AG10803 (cell line): ENCODE measurements at places on chromosomes 6 and 20.

- no peak for DNase-seq
These were observed 560.6 kb downstream of the COL12A1 start for GRCh38 chr6:74645108-74645849.

DNA sequence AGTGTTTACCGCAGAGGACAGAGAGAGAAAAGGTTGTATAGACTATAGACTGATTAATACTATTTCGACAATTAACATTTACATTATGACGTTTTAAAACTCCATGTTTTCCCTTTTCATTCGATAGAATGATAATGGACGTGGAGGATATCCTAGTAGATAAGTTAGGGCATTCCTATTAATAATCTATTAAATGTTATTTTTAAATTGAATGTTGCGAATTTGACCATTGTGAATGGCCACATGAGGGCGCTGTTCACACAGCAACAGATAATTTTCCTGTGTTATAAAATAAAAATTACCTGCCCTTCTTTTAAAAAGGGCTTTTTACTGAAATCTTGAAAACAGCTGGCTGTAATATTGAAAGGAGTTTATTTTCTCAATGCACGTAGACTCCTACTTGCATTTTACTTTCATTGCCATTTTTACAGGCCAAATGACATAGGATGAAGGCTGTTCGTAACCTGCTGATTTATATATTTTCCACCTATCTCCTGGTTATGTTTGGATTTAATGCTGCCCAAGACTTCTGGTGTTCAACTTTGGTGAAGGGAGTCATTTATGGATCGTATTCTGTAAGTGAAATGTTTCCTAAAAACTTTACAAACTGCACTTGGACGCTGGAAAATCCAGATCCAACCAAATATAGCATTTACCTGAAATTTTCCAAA lies 3.3 kb downstream of the ADGRB3 start:
- DNase-seq, result peak; percentile 33

- DNase-seq, result peak; percentile 73
These were observed at the start of gene DNAAF9 for GRCh38 chr20:3407040-3407770. Gene DNAAF9 (minus strand): TSS chr20:3407669. CDS start chr20:3407557, 112 bp downstream.

GRCh38 chr6:107813555-107814194 lies 10.4 kb downstream of the SCML4 start:
- DNase-seq, result no peak

DNA sequence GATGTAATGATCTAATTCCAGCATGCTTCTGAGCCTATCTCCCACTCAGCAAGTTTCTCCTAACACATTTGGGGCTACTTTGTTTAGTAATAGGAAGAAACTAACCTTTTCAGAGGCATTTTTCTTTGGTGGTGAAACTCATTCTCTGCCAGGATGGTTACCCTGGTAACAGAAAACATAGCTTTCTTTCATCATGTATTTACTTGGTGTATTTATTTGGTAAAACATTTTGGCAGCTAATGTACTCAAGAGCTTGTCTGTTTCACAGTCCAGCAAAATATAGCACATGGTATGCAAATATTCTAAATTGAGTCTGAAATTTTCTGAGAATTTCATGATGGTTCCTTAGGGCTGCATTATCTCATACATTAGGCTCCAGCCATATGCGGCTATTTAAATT lies 100.0 kb downstream of the SLC35B3 start:
- no peak for DNase-seq

GRCh38 chr6:160831739-160832138 lies 129.7 kb downstream of the PLG start:
- no peak for DNase-seq

DNA sequence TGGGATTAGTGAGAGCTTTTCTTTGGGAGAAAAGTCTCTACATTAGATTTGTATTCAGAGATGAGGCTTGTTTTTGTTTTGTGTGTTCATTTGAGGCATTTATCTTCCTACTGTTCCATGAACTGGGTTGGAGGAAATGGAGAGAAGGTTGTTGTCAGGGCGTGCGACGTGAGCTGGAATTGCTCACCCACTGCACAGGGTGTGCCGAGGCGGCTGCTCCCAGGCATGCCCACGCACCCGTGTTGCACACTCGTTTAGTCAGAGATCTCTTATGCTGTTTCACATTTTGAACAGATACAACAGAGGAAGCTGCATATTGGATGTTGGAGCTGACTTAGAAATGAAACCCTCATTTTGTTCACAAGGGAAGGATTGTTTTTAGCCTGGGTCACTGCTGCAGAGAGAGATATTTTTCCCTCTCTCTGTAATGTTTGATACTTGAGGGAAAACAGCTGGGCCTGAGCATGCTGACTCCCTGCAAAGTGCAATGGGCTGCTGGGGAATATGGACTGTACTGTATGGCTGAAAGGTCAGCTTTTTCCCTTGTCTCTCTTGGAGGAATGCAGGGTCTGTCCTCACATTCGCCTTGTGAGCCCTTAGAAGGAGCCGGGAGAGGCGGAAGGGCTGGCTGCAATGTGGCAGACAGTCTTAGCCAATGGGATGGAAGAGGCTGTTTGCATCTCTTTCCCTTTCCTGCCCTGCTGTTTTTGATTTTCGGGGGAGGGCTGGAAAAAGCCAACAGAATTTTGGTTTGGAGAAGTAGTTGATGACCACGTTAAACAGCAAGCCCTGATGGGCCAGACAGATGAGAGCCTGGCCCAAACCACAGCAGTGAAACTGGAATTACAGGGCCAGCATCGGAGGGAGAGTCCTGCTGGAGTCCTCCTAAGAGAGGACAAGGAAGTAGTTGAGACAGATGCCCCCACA lies 170.8 kb downstream of the SASH1 start:
- DNase-seq, result peak; percentile 94

DNA sequence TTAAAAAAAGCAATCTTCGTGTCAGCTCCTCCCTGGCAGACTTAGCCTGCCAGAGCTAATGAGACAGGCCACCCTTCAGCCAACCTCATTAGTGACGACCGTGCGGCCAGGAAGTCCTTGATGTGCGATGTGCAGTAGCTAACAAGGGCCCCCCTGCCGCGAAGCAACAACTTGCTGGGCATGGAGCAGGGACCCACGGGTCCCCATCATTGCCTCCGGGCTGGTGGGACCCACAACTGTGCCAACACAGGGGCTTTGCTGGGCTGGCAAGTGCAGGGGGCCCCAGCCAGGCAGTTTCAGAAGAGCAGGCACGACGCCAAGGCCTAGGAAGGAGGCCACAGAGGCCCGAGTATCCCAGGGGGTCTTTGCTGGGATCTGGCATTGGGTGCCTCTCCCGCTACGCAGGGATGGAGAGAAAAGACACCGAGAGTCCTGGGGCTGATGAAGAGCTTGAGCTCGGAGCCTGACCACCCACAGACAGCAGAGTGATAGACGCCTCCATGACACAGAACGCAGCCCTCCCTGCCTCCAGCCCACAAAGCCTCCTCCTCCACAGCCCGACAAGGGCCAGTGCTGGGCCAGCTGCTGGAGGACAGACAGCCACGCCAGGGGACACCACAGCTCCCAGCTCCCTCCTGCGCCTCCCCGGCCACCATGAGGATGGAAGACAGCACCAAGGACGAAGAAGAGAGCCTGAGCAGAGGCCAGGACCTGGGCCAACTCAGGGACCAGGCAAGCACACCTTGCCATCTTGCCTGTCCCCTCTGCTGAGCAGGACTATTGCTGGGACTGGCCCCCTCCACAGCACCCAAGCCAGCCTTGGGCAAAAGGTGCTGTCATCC lies 96.6 kb downstream of the YTHDF1 start:
- DNase-seq, result no peak

DNA sequence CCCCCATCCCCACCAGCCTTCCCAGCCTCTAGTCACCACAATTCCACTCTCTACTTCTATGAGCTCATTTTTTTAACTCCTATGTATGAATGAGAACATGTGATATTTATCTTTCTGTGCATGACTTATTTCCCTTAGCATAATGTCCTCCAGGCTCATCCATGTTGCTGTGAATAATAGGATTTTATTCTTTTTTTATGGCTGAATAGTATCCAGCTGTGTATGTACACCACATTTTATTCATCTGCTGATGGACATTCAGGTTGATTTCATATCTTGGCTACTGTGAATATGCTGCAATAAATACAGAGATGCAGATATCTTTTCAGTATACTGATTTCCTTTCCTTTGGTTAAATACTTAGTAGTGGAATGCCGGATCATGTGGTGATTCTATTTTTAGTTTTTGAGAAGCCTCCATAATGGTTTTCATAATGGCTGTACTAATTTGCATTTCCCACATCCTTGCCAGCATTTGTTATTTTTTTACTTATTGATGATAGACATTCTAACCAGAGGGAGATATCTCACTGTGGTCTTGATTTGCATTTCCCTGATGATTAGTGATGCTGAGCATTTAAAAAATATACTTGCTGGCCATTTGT lies 194.9 kb downstream of the PACRG start:
- DNase-seq, result no peak

GRCh38 chr6:25138934-25139415 lies 140.2 kb upstream of the CARMIL1 start:
- no peak for DNase-seq

- DNase-seq, result no peak
These were observed 5.0 kb upstream of the MPC1 start for GRCh38 chr6:166387642-166388289.

DNA sequence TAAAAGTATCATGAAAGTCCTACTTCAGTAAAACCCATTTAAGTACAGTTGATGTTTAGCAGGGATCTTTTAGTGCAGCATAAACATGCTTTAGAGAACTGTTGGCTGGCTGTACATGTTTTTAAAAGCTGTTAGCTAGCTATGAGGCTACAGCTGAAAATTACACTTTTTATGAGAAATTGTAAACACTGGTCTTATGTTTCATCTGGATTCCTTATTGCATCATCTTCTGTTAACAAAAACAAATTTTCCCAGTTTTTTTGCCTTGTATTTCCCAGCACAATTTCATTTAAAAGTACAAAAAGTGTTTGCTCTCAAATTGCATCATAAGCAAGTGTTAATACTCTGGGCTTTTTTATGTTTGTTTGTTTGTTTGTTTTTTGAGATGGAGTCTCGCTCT lies 18.3 kb upstream of the HLA-E start:
- no peak for DNase-seq

DNA sequence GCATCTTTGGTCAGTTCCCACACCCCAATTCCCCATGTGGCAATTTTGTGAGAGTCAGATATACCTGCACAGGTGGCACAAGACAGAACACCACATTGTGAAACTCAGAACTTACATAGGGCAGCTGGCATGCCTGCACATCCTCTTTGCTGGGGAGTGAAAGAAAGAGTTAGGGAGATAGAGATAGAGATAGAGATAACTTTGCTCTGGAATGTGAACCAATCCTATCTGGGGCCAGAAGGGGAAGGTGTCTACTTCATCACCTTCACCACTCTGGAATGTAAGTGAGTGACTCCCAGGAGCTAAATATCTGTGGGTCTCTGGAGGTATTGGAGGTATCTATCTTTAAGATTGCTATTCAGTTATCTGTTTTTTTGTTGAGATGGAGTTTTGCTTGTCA lies 289.2 kb downstream of the OGFRL1 start:
- DNase-seq, result no peak

DNA sequence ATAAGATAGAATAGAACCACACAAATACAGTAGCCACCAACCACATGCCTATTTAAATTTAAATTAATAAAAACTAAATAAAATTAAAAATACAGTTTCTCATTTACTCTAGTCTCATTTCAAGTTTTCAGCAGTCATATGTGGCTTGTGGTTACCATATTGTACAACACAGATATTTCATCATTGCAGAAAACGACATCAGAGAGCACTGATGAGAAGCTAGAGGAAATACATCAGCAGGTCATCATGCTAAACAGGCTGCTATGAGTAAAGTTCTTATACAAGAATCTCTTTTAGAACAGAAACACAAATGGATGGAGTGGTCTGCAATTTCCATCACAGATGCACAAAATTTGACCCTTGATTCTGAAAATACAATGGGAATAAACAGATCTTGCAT lies 36.6 kb downstream of the TBC1D32 start:
- DNase-seq, result peak; percentile 12

GRCh38 chr20:23344336-23344735 lies 6.3 kb upstream of the NXT1 start:
- DNase-seq, result no peak

- no peak for DNase-seq
These were observed 157.5 kb upstream of the TBX18 start for GRCh38 chr6:84921891-84922290.

GRCh38 chr6:33206864-33207551 lies 1.3 kb upstream of the RING1 start:
- peak; percentile 61 for DNase-seq

- no peak for DNase-seq
These were observed 495.4 kb upstream of the MMS22L start for GRCh38 chr6:97778290-97779038.

DNA sequence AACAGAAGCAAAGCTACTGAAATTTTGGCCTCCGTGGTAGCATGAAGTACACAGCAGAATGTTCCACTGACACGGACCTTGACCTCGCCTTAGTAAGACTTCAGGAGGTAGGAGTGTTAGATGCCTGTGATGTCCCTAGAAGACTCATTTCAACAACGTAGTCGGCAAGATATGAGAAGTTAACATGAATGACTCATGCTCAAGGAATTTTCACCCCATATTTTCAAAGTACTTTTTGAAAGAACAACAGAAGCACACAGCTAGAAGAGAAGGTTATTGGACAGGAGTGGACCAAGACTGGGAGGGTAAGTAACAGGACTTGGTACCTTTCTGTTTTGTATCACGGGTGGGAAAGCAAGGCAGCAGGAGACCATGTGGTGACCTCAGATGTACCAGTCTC lies 78.0 kb downstream of the DZANK1 start:
- DNase-seq, result peak; percentile 29

- no peak for DNase-seq
These were observed 258.7 kb downstream of the LRFN2 start for GRCh38 chr6:40328386-40328985.

DNA sequence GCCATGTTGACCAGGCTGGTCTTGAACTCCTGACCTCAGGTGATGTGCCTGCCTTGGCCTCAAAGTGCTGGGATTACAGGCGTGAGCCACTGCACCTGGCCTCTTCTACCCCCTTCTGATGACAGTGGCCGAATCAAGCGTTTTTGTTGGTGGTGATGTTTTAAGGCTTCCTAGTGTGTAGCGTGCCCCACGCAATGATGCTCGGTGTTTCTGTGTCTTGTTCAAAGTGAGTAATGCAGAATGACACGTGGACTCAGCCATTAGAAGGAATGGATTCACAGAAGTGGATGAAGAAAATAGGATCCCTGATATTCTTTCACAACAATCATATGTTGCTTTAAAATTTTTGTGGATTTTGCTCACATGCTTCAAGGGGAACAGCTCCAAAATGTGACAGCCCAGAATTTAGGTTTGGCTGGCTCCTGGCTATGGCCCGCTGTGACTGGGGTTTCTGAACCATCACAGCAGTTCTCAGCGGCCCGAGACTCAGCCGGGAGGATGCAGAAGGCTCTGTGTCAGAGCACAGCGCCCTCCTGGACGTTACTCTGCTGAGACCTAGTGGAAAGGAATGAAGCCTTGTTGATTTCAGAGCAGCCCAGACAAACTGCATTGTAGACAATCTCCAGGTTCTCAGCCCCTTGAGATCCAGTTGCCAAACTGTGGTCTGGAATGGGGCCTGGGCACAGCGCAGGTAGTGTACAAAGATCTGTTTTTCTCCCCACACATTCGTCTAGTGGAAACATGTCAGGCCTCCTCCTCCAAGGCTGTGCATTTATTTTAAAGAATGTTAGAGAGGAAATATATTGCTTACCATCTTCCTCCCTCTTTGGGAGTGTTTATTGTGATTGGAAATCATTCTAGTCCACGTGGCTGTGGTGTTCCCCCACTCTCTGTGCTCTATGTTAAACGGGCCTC lies 57.6 kb upstream of the TIAM2 start:
- DNase-seq, result peak; percentile 52

- DNase-seq, result no peak
These were observed at the start of gene SIGLEC1 for GRCh38 chr20:3712279-3712873. Gene SIGLEC1 (minus strand): TSS chr20:3712600. CDS start chr20:3707128, 5,472 bp downstream.

- DNase-seq, result no peak
These were observed 77.9 kb downstream of the SMOC2 start for GRCh38 chr6:168518867-168519266.

GRCh38 chr6:55968926-55969325 lies 93.5 kb upstream of the BMP5 start:
- no peak for DNase-seq
